ENCODE measurements at places on chromosomes 12 and 14. TPM values are rescaled to one million over a fixed set of nuclear protein-coding genes. Genes with fewer than 3 reads are reported as not detected.

KLRC4 gene
- 0.90 TPM for total RNA-seq

- no peak for DNase-seq
These were observed 42.8 kb upstream of the CMKLR1 start for GRCh38 chr12:108381787-108382436.

GRCh38 chr14:99475179-99475578, 5.5 kb downstream of the SETD3 start:
- peak; percentile 16 for DNase-seq

MIP gene
- not detected for total RNA-seq

DNA sequence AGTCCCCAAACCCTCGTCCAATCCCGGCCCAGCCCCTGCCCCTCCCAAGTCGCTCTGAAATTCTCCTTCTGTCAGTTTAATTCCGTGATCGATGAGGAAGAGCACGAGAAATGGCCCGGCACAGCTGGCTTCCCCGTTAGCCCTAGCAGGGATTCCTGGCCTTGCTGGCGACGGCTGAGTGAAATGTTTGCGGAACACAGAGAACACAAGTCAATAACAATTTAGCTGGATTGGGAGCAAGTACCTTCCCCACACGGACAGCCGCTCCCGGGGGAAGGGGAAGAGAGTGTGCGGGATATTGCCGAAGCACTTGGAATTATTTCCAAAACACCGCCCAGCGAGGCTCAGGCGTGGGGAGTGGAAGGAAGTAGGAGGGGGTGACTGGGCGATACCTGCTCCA, 134.6 kb downstream of the RBM19 start:
- DNase-seq: no peak

DNA sequence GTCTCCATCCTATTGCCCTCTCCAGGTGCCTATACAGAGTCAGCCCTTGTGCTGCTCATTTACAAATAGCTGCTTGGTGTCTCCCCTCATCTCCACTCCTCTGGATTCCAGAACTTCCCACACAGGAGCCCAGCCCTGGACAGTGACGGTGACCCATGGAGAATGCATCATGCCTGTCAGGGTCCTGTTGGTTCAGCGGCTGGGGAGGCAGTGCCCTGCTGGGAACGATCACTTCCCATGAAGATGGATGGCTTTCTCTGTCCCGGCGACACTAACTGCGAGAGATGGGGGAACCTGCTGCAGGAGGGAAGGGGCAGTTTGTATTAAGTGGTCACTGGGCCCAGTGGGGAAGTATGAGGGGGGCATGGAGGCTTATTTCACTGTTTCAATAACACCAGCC, 395.0 kb upstream of the TBX3 start:
- DNase-seq: no peak

TMBIM4 gene
- total RNA-seq: 65.8 TPM

GRCh38 chr14:85675957-85676356, 146.0 kb downstream of the FLRT2 start:
- no peak for DNase-seq
